ENCODE measurements at places on chromosomes 3 and 15. TPM values are rescaled to one million over a fixed set of nuclear protein-coding genes. Genes with fewer than 3 reads are reported as not detected.

The GRAMD2A gene
- 0.22 TPM for total RNA-seq

The RASGRF1 gene
- total RNA-seq, result 0.19 TPM

The FILIP1L gene
- total RNA-seq, result 0.74 TPM

The C2CD4A gene
- total RNA-seq, result 0.14 TPM

The SH3GL3 gene
- total RNA-seq, result 0.57 TPM

The ATP1B3 gene
- 213 TPM for total RNA-seq

The LYSMD2 gene
- total RNA-seq, result 19.3 TPM

The SUSD5 gene
- 2.9 TPM for total RNA-seq

The VWA5B2 gene
- 0.20 TPM for total RNA-seq

The PRTG gene
- 8.6 TPM for total RNA-seq

The SLC28A1 gene
- 0.04 TPM for total RNA-seq

The CDHR4 gene
- 0.24 TPM for total RNA-seq

The FURIN gene
- total RNA-seq, result 50.9 TPM

The SLC28A2 gene
- total RNA-seq, result not detected

The CPLX3 gene
- total RNA-seq, result not detected

The GOLGA6L24 gene
- total RNA-seq, result not detected

The LRCH3 gene
- 21.2 TPM for total RNA-seq

The GOLGA8T gene
- 1.9 TPM for total RNA-seq

The POTEB2 gene
- total RNA-seq, result not detected

The GCSAM gene
- not detected for total RNA-seq

The SCN11A gene
- total RNA-seq, result not detected

The CLDN16 gene
- total RNA-seq, result 0.09 TPM

The MYRIP gene
- not detected for total RNA-seq

The GREM1 gene
- total RNA-seq, result 5.9 TPM

The FGD5 gene
- total RNA-seq, result 0.04 TPM

The SERPINI2 gene
- total RNA-seq, result not detected

The C15orf62 gene
- not detected for total RNA-seq

The FAM107A gene
- 0.46 TPM for total RNA-seq

The PIGZ gene
- total RNA-seq, result 1.7 TPM

The TRPM7 gene
- 26.7 TPM for total RNA-seq

The SLC9C1 gene
- not detected for total RNA-seq

The KCNAB1 gene
- total RNA-seq, result not detected

The SEMA3B gene
- total RNA-seq, result 7.7 TPM

The SLC35G2 gene
- total RNA-seq, result 24.6 TPM

The EFCC1 gene
- not detected for total RNA-seq

The SLC12A8 gene
- 1.8 TPM for total RNA-seq

The APOD gene
- 1.2 TPM for total RNA-seq

The TNNC1 gene
- 1.3 TPM for total RNA-seq

The CCDC54 gene
- not detected for total RNA-seq

The MYO5A gene
- 28.3 TPM for total RNA-seq

The CACNA2D2 gene
- 0.48 TPM for total RNA-seq

The MORC1 gene
- 0.02 TPM for total RNA-seq

The CACNA2D3 gene
- 0.19 TPM for total RNA-seq

The IL12A gene
- total RNA-seq, result 1.3 TPM

The TMEM158 gene
- 9.7 TPM for total RNA-seq

The SLC22A13 gene
- total RNA-seq, result 0.07 TPM

The MYO9A gene
- 12.7 TPM for total RNA-seq

The PAQR5 gene
- 109 TPM for total RNA-seq

The CD200R1 gene
- 0.07 TPM for total RNA-seq

The REC114 gene
- total RNA-seq, result not detected

The SSUH2 gene
- 1.2 TPM for total RNA-seq

The PLSCR4 gene
- 7.3 TPM for total RNA-seq
